NCI-H524 treated with DMSO at 0.1 percent for 48 hours (cell line): ENCODE measurements at places on chromosomes 5 and 9.

GRCh38 chr5:14036947-14037346, 92.5 kb upstream of the DNAH5 start:
- no peak for DNase-seq

GRCh38 chr9:21031091-21031807, at the start of gene HACD4:
HACD4 (minus strand) TSS chr9:21031640; CDS start chr9:21031590, 50 bp downstream.
- DNase-seq = no peak

DNA sequence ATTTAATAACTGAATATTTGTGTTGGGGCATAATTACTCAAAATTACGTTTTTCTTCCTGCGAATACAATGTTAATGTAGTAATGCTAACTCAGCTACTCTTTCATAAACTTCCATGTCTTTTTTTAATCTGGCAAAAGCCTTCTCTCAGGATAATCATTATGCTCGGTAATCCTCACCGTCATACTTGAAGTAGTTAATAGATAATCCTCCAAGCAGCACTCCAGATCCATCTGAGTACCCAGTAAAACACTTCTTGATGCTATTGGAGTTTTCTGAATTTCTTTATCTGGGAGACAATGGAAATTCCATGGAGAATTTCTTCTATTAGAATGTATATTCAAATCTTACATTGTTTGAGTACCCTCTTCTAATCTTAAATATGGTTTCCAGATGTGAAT, 34.3 kb downstream of the PARP8 start:
- DNase-seq = peak; percentile 81

DNA sequence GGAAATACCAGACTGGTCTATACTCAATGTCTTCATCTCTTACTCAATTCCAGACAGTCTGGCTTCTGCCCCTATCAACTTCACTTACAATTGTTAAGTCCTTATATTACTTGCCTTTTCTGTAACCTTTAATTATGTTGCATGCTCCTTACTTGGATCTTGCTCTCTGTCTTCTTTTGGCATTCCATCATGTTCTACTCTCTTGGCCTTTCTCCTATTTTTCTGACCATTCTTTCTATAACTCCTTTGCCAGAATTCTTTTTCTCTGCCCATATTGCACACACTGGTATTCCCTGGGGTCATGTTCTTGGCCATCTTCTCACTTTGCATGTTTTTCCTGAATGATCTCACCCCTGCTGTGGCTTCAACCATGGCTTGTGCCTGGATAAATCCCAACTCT, 209.8 kb upstream of the ZNF462 start:
- DNase-seq = no peak

- no peak for DNase-seq
Observed at GRCh38 chr5:157761690-157762621, 18.4 kb downstream of the LSM11 start.

GRCh38 chr5:126066836-126067235, 356.4 kb upstream of the GRAMD2B start:
- DNase-seq = no peak

GRCh38 chr9:14401911-14402310, 88.0 kb upstream of the NFIB start:
- DNase-seq = no peak

DNA sequence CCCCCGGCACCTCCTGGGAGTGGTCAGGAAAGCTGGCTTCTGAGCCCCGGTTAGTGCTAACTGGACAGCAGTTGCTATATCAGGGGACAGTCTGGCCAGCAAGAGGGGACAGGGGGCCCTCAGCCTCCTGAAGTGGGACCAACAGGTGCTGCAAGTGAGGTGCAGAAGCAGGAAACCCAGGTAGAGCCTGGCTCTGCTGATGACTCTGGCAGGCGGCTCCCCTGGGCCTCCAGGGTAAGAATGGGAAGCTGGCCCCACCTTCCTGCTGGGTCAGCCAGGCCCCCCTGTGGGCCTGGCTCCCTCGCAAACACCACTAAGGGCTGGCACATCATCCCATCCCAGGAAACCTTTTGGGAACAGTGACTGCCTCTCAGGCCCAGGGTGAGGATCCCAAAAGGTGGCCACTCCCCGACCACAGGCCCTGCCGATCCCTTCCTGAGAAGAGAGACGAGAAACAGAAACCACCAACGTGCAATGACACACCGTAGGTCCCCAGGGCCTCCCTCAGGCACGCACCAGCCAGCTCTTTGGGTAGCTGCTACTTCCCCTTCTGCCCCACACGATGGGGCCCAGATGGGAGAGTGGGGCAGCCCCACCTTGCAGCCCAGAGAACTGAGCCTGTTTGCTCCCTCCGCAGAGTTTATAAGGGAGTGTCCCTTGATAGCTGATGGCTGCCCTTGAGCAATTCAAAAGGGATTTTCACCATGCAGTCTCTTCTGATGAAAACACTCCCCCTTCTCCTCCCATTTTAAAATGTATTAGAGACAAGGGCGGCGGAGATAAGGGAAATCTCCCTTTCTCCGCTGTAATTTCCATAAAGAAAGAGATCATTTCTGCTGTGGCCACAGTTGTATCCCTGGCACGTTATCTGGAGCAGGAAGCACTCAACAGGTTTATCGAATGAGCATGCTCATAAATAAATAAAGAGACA, 76.8 kb downstream of the STK10 start:
- no peak for DNase-seq

DNA sequence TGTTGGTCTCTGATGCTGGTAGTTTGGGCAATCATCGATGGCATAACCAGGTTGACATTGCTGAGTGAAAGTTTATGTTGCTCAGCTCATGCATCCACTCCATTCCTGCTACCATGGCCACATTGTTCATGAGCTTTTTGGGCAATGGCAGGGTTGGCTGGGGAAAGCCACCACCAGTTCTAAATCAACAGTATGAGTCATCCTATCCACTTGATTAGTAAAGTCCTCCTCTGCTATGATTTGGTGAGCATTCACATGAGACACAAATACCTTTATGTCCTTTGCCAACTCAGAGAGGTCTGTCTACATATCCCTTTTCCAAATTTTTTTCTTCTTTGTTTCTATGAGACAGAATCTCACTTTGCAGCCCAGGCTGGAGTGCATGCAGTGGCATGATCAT, 129.7 kb upstream of the FBN2 start:
- no peak for DNase-seq

- no peak for DNase-seq
Observed at GRCh38 chr9:4212661-4213060, 87.2 kb downstream of the GLIS3 start.

DNA sequence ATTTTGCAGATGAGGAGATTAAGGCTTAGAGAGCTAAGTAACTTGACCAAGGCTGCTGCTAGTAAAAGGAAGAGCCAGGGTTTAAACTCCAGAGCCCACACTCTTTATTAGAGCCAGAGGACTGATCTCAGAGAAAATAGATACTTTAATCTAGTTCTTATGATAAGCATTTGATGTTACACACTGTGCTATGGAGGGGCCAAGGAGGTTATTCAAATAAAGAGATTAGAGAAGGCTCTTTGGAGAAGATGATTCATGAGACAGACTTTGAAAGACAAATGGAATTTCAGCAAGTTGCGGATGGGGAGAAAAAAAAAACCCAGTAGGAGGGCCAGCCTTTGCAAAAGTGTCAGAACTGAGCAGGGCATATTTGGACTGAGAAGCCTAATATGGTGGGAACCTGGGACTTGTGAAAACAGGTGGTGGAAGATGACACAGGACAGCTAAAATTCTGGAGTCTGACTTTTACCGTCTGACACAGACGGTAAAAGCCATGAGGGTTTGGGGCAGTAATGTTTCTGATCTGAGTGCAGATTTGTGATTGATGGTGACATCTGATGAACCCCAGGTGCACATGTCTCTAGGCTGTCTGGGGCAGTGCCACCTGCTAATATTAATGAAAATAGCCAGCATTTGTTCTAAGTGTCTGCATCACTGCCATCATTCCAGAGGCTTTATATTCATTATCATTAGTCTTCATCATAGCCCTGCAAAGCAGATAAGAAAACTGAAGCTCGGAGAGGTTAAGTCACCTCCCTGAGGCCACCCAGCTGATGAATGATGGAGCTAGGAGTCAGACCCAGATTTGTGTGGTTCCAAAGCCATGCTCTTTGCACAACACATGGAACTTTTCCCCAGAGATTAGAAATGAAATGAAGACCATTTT, 65.3 kb upstream of the CXCL14 start:
- peak; percentile 79 for DNase-seq

DNA sequence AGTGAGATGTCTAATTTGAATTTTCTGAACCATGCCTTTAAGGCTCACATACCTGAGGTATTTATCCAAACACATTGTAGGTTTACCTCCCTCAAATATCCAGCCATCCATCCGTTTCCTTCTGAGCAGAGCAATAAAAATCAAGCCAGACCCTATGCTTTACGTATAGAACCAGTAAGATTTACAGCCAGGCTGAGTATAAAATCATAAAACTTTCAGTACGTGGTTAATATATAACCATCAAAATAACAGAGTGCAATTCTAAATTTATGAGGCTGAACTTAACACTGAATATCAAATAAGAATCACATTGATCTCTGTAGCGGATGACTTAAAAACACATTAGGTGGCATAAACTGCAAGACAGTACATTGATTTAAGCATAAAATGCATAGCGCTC, 877.9 kb upstream of the WWC1 start:
- DNase-seq = no peak

GRCh38 chr5:17463653-17464052, 34.4 kb upstream of the TAF11L2 start:
- DNase-seq = no peak

DNA sequence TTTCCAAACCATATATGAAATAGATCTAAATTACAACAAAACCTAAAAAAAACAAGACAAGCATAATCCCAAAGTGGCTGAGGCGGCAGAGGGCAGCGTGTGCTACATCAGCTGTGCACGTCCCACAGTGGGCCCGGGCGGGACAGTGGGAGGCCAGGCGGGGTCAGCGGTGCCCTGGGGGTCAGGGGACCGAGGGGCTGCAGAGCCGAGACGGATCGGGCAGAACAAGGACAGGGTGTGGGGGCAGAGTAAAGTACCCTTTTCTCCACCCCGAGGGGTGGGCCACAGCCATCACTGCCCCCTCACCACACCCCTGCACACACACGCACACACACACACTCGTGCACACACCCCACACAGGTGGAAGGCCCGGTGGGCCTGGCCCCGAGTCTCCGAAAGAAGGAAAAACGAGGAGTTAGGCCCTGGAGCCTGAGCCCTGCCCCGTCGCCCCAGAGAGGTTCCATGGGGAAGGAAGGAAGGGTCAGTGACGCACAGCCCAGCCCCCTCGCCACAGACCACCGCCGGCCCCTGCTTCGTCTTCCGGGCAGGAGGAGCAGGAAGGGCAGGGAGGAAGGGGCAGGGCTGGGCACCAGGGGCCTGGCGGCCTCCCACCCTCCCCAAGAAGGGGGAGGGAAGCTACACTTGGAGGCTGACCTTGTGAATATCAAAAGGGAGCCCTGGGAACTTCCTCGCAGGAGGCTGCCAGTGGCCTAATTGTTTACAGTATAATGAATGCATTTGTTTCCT, 49.6 kb upstream of the UBAC1 start:
- DNase-seq = no peak
